GM23248 (cell line): ENCODE measurements at places on chromosomes 2 and 18. TPM values are rescaled to one million over a fixed set of nuclear protein-coding genes. Genes with fewer than 3 reads are reported as not detected.

DNA sequence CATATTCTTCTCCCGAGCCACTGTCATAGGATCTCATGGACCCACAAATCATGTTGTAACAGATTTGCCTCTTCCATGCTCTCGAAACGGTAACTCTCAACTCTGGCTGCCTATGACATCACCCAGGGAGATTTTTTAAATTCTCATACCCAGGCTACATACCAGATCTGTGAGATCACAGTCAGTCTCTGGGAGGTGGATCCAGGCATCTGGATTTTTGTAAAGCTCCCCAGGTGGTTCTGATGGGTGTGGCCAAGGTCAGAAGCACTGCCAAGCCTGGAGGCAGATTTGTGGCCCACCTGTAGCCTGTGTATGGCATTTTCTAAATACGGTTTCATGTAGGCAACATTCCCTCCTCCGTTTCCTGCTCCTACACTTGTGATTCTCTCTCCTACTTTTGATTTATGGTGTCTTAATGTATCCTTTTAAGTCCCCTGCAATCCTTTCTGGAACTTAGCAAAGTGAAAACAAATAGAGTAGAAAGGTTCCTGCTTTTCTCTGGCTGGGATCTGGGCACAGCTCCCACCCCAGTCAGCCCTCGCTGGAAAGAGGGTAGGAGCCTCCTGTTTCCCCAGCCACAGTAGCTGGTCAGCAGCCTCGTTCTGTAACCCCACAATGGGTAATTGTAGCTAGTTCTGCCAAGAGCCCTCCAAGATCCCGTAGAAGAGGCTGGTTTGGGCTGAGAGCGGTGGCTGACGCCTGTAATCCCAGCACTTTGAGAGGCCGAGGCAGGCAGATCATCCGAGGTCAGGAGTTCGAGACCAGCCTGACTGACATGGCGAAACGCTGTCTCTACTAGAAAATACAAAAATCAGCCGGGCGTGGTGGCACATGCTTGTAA lies 96.2 kb downstream of the KLHL29 start:
- DNase-seq, result peak; percentile 81

Gene TIMM21
- total RNA-seq, result 27.6 and 32.1 TPM in 2 replicates

Gene OSR1
- total RNA-seq, result 9.1 and 16.9 TPM in 2 replicates

Gene SCG2
- total RNA-seq, result under 0.01 and 0.25 TPM in 2 replicates
